ENCODE measurements at places on chromosomes 6 and 20.

GRCh38 chr6:498795-499231 lies 107.3 kb downstream of the IRF4 start:
- DNase-seq: no peak

- no peak for DNase-seq
These were observed 166.3 kb downstream of the KCNQ5 start for GRCh38 chr6:72788188-72788587.

GRCh38 chr20:37081717-37082289 lies 14.0 kb downstream of the RBL1 start:
- peak; percentile 46 for DNase-seq

- DNase-seq: no peak
These were observed 236.6 kb downstream of the SLC24A3 start for GRCh38 chr20:19449051-19449450.

DNA sequence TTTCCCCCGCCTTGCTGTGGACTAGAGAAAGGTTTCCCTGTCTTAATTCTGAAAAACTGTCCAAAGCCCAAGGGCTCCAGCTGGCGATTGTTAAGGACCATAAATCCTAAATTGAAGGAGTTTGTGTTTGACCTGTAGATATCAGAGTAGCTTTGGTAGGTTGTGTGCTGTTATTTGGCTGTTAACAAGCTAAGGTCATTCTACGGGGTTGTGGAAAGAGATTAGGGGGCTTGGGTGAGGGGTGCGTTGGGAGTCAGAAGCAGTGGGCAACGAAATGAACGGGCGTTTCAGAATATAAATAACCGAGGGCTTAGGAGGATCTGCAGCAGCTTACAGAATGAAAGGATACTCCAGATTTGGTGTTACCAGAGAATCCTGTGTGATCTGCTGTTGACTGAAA lies 32.6 kb upstream of the BTN3A2 start:
- no peak for DNase-seq

DNA sequence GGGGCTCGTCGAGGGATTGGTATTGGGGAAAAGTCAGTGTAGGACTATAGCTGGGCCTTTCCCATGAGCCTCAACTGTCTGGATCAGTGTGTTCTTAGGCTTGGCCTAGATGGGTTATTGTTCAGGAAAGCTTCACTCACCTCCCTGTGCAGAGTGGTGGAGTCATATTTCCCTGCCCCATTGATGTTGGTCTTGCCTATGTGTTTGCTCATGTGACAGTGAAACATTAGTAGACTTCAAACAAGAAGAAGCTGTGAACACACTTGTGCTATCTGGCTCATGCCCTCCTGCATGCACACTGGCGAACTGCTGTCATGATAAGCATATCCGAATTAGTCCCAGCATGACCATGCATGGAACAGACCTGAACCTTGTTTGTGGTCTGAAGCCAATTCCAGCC lies 171.1 kb downstream of the DHX35 start:
- DNase-seq: no peak

DNA sequence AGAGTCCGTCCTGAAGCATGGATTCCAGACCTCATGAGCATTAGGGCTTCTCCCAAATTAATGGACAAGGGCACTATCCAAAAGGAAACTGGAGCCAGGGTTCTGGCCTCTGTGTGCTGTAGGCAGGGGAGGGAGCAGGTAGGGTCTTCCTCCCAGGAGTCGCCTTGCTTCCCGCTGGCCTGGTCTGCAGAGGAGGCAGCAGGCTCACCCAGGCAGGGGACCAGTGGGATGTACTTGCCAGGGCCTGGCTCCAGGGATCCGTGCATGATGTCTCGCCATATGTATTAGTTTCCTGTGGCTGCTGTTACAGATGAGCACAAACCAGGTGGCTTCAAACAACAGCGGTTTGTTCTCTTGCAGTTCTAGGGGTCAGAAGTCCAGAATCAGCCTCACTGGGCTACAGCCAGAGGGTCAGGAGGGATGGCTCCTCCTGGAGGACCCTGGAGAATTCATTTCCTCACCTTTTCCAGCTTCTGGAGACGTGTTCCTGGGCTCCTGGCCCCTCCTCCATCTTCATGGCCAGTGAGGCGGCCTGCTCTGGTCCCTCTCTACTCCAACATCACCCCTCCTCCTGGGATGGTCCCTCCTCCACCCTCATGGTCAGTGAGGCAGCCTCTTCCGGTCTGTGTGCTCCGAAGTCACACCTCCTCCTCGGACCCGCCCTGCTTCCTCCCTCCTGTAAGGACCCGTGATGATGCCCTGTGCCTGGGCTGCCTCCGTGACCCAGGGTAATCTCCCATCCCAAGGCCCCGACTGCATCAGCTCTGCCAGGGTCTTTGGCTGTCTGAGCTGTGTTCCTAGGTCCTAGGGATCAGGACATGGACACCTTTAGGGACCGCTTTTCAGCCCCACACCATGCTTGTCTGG lies 329.1 kb downstream of the CDH4 start:
- DNase-seq: no peak

GRCh38 chr6:105363100-105363754 lies 39.7 kb downstream of the PREP start:
- DNase-seq: no peak

DNA sequence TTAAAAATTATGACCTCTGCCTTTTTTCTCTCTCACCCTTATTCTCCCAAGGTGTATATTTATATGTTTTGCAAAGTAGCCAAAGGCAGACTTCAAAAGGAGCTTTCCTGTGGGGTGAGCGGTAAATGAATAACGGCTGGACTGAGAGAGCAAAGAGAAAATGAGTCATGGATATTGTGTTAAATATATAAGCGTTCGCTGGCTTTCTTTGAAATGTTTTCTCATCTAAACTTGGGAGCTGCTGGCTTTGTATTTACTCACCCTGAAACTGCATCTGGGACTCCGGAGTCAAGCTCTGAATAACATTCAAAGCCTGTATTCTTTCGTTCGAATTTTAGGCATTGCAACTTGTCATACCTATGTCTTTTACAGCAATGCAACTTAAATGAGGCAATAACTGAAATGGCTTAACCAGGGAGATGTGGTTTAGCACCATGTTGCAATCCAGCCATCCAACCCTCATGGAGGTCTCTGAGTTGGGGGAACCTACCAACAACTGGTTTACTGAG lies 32.0 kb downstream of the ATXN1 start:
- no peak for DNase-seq

GRCh38 chr20:21377701-21378100 lies 19.6 kb downstream of the NKX2-4 start:
- DNase-seq: no peak

GRCh38 chr20:20206788-20207187 lies 154.5 kb downstream of the CFAP61 start:
- DNase-seq: no peak

DNA sequence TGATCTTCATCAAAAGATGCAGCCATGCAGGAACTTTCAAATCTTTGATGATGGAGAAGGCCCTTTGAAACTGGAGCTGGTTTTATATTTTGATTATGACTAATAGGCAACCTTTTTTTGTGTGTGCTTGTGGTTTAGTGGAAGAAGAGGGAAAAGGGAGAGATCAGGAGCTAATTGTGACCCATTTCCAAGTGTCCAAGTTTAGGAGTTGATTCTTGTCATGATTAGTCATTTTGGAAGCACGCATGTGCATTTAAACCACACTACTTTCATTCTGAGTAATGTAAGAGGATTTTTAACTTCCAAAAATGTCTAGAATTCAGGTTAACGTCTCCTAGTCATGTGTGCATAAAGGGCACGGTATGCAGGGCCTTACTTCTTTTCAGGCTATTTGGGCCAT lies 3.5 kb downstream of the FOXO3 start:
- DNase-seq: no peak

DNA sequence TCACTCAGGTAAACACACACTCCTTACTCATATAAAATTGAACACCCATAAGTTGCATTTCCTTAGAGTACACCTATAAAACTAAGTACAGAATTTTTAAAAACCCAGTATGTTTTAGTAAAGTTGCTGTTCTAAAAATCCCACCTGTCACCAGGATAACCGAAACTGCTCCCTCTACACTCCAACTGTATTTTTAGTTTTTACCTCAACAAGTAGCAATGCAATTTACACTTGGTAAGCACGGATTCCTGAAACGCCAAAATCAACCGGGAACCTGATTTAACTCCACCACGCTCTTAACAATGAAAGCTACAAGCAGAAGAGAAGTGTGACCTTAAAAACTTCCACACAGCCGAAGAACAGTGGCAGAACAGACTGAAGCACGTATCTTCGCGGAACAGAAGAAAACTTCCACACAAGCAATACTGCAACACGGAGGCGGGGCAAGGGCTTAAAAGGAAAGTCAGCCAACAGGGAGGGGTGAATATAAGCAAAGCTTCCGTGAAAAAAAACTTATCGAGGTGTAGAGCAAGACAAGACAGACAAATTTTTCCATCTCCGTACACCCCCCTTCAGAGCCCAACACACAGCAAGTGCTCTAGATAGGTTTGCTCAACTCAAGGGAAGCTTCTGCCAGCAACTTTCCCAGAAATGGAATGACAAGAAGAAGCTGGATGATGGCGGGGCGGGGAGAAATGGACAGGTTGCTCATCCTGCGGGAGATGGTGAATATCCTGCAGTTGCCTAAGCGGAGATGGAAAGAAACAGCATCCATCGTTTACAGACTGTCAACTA lies 1.4 kb downstream of the STAU1 start:
- peak; percentile 59 for DNase-seq

GRCh38 chr6:17093686-17094085 lies 8.2 kb upstream of the STMND1 start:
- DNase-seq: no peak

DNA sequence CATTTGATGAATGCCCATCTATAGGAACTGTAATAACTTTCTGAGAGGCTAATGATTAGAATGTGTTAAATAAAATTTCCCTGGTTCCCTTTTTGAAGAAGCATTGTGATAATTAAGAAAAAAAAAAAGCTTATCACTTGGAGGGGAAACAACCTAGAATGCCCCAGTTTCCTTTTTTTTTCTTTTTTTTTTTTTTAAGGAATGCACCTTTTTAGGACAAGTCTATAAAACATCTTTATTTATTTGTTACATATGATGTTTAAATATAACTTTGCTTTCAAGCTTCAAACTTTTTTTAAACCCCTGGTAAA lies 7.3 kb upstream of the MRPS10 start:
- DNase-seq: no peak

DNA sequence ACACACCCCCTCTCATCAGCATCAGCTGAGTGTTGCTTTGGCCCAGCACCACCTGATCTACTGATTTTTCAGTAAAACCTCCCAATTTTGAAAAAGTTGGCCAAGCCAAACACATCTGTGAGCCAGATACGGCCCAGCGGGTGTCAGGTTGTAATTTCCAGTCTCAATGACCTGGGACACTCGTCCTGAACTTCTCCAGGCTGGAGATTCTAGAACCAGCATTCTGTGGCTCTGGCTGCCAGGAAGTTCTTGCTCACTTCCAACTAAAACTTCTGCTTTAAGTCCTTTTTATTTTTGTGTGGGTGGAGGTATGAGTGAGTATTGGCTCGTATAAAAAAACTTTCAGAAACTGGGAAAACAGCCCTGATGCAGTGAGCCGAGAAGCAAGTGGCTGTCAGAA lies 5.1 kb downstream of the KIAA1755 start:
- DNase-seq: no peak

GRCh38 chr20:7993238-7993637 lies 26.3 kb downstream of the TMX4 start:
- DNase-seq: no peak

- DNase-seq: no peak
These were observed 240 bp downstream of the FOXQ1 start for GRCh38 chr6:1312203-1312472.

GRCh38 chr20:37361336-37361735 lies 15.4 kb downstream of the SRC start:
- DNase-seq: no peak

- DNase-seq: no peak
These were observed 1.2 kb upstream of the TOX2 start for GRCh38 chr20:43913291-43914025.

DNA sequence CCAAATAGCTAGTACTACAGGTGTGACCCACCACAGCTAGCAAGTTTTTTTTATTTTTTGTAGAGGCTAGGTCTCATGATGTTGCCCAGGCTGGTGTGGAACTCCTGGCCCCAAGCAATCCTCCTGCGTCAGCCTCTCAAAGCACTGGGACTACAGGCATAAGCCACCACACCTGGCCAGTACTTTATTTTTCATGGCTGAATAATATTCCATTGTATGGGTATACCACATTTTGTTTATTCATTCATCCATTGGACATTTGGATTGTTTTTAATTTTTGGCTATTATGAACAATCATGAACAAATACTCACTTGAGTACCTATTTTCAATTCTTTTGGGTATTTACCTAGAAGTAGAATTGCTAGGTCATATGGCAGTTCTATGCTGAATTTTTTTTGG lies 7.0 kb upstream of the NXT1 start:
- no peak for DNase-seq
